Ecto neural progenitor cell (in vitro differentiated cells): ENCODE measurements at places on chromosomes 1 and 21.

- no peak for DNase-seq
Measured at GRCh38 chr1:9826087-9826486, 2.3 kb upstream of the CLSTN1 start.

GRCh38 chr21:38985568-38986378 lies 180.0 kb downstream of the ETS2 start:
- no peak for DNase-seq

- no peak for DNase-seq
Measured at GRCh38 chr1:35535243-35535642, 22.0 kb downstream of the KIAA0319L start.

- no peak for DNase-seq
Measured at GRCh38 chr1:96164053-96164452, 557.5 kb upstream of the PTBP2 start.

GRCh38 chr1:91924146-91924545 lies 25.1 kb upstream of the BRDT start:
- DNase-seq, result no peak

- DNase-seq, result no peak
Measured at GRCh38 chr1:177940682-177941081, 29.2 kb downstream of the SEC16B start.

GRCh38 chr1:209248649-209249279 lies 334.8 kb upstream of the CAMK1G start:
- no peak for DNase-seq

GRCh38 chr1:185267301-185267700 lies 49.7 kb downstream of the IVNS1ABP start:
- no peak for DNase-seq

GRCh38 chr1:48898894-48899293 lies 122.2 kb upstream of the BEND5 start:
- no peak for DNase-seq

DNA sequence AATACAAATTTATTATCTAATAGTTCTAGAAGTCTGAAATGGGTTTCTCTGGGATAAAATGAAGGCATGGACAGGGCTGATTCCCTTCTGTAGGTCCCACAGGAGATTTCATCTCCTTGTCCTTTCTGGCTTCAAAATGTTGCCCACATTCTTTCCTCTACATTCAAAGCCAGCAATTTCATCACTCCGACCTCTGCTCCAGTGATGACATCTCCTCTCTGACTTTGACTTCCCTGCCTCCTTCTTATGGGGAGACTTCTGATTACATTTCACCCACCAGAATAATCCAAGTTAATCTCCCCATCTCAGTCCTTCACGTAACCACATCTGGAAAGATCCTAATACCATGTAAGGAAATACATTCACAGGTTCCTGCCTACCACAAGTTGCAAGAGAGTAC lies 358.0 kb upstream of the C1orf87 start:
- DNase-seq, result no peak
